ENCODE measurements at places on chromosomes 16 and 17.

- no peak for DNase-seq
Observed at GRCh38 chr16:77558786-77559185, 124.0 kb upstream of the ADAMTS18 start.

- no peak for DNase-seq
Observed at GRCh38 chr16:57253466-57253865, 8.4 kb downstream of the ARL2BP start.

DNA sequence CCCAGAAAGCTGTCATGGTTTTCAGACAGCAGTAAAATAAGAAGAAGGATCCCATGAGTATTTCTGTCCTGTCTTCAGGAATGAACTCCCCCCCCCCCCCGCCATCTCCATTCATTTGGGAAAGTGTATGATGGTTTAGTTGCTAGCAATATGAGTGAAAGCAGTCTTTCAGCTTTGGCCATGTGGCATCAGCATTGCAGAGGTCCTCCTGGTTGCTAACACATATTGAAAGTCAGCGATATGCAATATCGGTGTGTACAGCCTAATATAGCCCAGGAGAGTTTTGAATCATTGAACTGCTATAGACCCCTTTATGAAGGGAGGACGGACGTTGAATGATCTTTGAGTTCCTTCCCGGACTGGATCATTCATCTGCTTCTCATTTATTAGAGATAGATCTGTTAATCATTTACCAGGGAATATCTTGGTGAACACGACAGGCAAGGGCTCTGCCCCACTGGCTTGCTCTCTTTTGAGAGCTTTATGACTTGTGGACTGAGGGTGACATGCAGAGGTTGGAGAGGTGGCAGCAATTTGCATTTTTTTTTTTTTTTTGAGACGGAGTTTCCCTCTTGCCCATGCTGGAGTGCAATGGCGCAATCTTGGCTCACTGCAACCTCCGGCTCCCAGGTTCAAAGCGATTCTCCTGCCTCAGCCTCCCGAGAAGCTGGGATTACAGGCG lies 25.2 kb downstream of the DEF8 start:
- DNase-seq, result no peak

GRCh38 chr16:76466871-76467270 lies 189.7 kb downstream of the CNTNAP4 start:
- DNase-seq, result no peak

DNA sequence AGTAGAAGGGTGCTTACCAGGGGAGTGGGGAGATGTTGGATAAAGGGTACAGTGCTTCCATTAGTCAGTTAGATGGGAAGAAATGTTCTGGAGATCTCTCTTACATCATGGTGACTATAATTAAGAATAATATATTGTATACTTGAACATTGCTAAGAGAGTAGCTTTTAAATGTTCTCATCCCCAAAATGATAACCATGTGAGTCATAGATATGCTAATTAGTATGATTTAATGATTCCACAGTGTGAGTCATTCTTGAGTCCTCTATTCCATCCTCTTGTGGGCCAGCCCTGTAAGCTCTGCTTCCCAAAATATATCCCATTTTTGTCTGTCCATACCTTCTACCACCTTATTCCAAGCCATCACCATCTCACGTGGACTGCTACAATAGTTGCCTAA lies 80.6 kb upstream of the CDH11 start:
- DNase-seq, result no peak

DNA sequence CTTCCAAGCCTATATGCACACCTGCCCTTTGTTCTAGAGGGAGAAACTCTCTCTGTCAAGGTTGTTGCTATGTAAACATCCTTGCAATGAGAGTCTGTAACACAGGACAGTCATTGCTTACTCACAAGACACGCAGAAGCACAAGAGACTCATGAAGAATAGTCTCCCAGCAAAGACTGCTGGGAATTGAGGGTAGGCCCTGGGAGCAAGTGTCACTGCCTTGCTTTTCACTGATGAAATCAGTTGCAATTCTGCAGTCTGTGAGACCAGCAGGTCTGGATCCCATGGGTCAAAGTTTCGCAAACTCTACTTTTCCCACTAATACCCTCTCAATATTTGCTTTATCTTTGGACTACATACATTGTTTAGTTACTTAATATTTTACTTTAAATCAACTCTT lies 177.4 kb downstream of the FTO start:
- no peak for DNase-seq

DNA sequence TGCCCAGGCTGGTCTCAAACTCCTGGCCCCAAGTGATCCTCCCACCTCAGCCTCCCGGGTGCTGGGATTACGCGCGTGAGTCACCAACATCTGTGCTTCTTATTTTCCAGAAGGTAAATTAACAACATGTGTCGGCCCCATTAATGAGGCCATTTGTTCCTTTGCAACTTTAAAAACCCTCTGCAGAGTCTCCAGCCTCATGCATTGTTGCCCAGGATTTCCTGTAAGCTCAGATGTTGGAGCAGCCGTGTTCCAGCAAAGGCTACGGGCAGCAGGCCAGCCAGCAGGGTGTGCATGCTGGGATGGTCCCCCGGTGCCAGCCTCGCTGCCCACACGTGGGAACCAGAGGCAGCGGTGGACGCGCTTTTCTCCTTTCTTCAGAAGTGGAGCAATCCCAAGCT lies 19.1 kb upstream of the HEXD start:
- DNase-seq, result peak; percentile 62

- no peak for DNase-seq
Observed at GRCh38 chr17:68381076-68381900, 76.0 kb downstream of the WIPI1 start.

DNA sequence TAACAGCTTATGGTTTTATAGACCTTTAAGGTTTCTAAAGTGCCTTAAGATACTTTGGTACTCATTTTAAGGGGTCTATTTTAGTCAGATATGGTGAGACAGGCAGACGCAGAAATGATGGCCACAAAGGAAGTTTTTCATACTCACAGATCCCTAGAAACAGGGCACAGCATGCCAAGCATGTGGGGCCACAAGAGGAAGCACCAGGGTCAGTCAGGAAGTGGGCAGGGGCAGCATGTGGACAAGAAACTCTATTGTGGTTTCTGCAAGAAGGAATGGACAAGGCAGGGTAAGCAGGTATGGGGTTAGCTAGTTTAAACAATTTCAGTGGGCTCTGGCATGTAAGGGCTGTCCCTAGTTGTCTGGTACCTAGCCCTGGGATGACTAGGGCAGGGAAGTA lies 8.5 kb downstream of the EFCAB3 start:
- no peak for DNase-seq

- no peak for DNase-seq
Observed at GRCh38 chr17:41891135-41892020, 26.2 kb upstream of the KLHL11 start.

DNA sequence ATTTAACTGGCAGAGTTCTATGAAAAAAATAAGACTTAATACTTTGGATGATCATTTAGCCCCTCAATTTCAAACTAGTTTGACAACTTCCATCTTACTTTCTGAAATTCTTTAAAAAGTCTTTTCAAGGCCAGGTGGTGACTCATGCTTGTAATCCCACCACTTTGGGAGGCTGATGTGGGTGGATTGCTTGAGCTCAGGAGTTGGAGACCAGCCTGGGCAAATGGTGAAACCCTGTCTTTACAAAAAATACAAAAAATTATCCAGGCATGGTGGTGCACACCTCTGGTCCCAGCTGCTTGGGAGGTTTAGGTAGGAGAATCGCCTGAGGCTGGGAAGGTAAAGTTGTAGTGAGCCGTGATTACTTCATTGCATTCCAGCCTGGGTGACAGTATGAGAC lies 154.4 kb downstream of the TANC2 start:
- no peak for DNase-seq

GRCh38 chr17:70636517-70637133 lies 467.3 kb downstream of the KCNJ2 start:
- DNase-seq, result peak; percentile 33

Measured in H7 (cell line).